HepG2 (cell line): ENCODE measurements at places on chromosomes 16 and 17.
A peak's percentile ranks its signal among the peaks of the same experiment; 100 is the strongest.

DNA sequence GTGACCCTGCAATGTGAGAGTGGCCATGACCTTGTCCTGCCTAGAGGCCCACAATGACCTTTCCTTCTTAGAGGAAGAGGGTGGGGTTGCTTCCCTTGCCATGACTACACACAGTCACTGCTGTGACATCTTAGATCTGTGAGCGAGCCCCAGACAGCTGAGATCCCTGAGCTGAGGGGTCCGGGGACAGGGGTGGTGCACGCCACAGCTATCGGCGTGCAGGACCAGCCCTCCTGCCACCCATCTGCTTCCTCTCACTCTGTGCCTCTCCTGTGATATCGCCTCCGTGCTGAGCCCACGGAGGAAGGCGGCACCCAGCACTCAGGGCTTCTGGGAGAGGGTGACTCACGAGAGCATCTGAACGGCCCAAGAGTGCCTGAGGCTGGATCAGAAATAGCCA lies 35.2 kb downstream of the KIAA0513 start:
- no peak for DNase-seq

DNA sequence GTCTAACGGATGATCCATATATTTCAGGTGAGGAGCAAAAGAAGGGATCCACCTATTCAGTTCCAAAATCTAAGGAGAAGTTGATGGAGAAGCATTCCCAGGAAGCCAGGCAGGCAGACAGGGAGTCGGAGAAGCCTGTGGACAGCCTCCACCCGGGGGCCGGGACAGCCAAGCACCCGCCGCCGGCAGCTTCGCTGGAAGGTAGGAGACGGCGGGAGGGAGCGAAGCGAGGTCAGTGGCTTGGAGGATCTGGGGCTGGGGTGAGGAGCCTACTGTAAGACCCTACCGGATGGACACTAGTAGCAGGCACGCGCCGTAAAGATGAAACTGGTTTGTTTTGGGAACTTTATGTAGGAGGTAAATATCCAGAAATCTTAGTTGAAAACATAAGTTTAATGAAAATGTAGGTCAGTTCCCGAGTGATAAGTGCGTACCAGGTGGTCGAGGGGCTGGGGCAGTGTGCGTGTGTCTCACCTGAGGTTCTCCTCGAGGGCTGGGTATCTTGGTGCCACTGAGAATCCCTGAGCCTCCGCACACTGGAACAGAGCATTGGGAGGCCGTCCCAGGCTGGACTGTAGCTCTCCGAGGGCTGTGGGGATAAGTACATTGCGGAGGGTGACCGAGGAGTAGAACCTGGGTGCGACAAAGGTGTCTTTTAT lies 714 bp downstream of the SPATA33 start:
- no peak for DNase-seq

DNA sequence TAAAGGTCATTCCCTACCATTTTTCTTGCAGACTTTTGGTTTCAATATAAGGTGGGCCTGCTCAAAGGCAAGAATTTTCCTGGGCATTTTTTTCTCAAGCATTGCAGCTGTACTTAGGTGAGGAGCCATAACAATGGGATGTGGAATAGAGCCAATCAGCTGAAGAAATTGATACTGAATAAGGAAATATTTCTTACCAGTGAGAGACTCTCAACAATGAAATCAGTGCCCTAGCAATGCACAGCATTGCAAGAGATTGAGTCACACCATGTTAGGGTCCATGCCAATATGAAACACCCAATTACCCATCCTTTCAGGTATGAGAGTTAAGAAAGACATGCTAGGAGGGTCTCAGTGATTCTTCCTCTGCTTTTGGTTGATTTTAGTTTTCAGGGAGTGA lies 237.6 kb downstream of the SOX9 start:
- no peak for DNase-seq

DNA sequence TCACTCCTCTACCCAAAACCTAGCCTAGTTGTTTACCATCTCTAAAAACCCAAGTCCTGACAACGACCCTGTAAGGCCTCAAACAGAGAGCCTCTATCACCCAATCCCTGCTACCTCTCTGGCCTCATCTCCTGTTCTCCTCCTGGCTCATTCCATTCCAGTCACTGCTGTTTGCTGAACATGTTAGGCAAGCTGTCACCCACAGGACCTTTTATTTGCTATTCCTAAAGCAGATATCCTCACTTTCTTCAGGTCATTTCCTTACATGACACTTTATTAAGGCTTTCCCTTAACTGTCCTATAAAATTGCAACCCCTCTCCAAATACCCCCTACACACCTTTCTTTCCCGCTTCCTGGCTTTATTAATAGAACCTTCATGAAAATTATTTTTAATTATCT lies 85.1 kb downstream of the KANSL1 start:
- peak; percentile 68 for DNase-seq

- DNase-seq: no peak
These were observed 80.5 kb downstream of the COPRS start for GRCh38 chr17:31778523-31778922.

- DNase-seq: no peak
These were observed 30.9 kb downstream of the PHKB start for GRCh38 chr16:47492036-47492427.

- no peak for DNase-seq
These were observed 185.9 kb downstream of the SEC14L1 start for GRCh38 chr17:77326636-77327035.

DNA sequence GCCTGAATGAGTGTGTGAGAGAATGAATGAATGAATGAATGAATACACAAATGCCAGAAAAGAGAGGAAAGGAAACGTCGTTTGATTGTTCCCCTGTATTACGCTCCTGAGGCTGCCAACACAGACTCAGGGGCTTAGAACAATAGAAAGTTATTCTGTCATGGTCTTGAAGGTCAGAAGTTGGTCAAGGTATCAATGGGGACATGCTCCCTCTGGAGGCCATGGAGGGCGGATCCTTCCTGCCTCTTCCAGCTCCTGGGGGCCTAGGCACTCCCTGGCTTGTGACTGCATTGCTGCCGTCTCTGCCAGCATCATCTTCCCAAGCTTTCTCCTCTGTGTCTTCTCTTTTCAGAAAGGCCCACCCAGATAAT lies 1.5 kb upstream of the SLC38A8 start:
- peak; percentile 73 for DNase-seq

- peak; percentile 76 for DNase-seq
These were observed 9.2 kb downstream of the PRPSAP2 start for GRCh38 chr17:18866866-18867813.

DNA sequence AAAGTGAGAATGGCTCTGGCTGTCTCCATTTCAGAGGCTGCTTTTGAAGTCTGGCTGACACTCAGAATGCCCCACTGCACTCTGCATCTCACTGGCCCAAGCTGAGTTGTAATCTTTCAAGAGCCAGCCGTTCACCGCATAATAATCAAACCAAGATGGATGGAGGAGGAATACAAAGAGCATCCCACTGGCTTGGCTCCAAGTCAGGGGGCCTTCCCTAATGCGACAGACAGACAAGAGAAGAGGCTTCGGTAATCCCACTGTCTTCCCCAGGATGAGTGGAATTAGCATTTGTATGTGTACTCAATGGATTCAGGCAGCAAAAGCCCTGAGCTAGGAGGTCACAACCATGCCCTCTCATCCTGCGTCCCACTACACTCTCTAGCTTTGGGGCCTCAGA lies 68.0 kb downstream of the CBLN1 start:
- no peak for DNase-seq

DNA sequence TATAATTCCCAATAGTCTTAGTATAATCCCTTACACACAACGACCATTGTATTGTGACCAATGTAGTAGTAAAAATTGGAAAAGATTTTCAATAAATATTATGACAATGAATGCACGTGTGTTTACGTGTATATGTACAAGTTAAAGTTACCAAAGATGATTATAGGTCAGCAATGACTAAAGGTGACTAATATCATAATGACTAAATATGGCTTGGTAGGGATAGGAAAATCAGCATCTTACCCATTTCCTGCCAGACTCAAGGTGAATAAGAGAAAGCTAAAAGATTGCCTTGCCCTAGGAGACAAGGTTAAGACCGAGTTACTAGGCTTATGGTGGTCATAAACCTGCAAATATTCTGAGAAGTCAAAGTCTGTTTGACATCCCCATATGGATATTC lies 34.4 kb downstream of the CPD start:
- no peak for DNase-seq

GRCh38 chr17:17716837-17717523 lies 35.7 kb downstream of the RAI1 start:
- peak; percentile 77 for DNase-seq

DNA sequence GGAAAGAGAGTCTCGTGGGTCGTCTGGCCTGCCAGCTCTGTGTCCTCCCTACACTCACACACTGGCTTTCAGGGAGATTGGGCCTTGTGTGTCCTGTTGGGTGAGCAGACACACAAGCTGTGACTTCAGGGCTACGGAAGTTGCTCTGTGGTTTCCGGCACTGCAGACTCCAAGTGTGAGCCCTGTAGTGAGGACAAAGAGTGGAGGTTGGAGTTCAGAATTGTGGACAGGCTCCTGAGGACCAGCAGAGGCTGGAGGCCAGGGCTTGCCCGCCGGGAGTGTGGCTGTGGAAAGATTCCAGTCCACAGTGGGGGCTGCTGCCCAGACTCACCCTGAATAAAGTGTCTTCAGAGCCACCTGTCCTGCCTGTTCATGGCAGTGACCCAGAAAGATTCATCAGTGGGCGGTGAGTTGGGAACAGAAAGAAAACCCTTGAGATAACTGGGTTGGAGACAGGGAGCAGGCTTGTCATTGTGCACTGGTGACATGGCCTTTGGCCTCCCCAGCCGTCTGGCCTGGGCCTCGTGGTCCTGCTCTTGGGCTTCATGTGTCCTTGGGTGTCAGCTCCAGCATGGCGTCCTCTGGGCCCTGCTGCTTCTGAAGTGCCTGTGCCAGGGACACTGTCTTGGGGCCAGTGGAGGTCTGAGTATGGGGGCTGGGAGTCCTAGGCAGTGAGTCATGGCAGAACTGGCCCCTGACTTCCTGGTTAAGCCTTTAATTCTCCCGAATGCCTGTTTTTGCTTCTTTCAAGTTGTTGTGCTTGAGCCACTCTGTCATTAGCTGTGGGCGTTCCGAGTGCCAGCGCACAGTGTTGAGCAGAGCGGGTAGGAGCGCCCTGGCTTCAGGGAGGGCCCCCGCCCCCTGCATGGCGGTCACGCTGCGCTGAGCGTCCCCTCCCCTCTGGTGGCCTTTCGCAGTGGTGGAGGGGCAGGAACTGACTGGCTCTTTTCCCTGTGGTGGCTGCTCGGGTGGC lies 19.9 kb upstream of the ZNF750 start:
- DNase-seq: peak; percentile 27

GRCh38 chr16:83136419-83136818 lies 509.6 kb downstream of the CDH13 start:
- no peak for DNase-seq

DNA sequence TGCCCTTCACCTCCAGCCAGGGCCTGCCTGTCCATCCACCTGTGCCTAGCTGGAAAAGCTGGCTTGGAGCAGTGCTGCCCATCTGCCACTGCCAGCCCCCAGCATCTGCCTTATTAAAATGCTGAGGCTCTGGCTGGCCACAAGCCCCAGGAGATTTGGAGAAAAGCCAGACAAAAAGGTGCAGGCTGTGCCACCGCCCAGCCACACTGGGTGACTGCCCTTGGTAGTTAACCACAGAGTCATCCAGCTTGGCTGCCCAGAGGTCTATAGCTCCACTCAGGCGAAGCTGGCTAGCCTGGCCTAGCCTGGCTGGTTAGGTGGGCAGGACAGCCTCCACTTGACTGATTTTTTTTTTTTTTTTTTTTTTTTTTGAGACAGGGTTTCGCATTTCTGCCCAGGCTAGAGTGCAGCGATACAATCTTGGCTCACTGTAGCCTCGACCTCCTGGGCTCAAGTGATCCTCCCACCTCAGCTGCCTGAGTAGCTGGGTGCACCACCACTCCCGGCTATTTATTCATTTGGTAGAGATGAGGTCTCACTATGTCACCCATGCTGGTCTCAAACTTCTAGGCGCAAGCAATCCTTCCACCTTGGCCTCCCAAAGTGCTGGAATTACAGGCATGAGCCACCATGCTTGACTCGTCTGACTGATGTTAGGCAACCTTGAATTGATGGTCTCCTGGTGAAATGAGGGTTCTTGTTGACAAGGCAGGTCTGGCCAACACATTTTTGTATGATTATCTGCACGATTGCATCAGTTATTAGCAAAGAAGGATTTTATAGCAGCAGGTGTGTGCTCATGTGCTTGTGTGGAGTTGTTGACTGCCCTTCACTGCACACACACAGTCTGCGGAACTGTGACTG lies 103.8 kb downstream of the RAB11FIP4 start:
- no peak for DNase-seq

GRCh38 chr17:17041018-17041521 lies 1.2 kb upstream of the MPRIP start:
- DNase-seq: peak; percentile 60

DNA sequence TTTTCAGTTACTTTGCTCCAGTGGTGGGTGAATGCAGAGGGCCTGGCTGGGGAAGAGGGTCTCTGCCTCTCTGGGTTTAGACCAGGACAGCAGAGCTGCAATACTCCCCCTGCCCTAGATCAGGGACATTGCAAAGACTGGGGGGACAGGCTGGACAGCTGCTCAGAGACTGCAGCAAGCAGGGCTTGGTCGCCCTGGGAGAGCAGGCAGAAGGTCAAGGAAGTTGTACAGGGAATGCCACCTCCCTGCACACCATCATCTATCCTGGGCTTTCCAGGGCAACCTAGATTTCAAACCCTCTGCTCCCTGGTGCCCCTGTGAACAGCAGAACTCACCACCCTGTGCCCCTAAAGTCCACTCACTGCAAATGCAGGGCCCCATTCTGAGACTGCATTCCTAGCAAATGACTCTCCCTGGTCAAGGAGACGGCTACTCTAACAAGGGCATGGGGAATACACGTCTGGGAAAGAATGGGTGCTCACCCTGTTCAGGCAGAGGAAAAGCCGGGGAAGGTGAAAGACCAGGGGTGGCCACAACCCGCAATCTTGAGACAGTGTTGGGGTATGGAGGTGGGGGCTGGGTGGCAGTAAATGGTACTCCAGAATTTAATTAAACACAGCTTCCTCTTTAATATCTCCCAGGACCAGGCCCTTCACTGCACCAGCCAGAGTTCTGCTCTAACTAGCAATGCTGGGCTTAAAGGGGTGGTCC lies 1.0 kb downstream of the KIFC3 start:
- DNase-seq: no peak

DNA sequence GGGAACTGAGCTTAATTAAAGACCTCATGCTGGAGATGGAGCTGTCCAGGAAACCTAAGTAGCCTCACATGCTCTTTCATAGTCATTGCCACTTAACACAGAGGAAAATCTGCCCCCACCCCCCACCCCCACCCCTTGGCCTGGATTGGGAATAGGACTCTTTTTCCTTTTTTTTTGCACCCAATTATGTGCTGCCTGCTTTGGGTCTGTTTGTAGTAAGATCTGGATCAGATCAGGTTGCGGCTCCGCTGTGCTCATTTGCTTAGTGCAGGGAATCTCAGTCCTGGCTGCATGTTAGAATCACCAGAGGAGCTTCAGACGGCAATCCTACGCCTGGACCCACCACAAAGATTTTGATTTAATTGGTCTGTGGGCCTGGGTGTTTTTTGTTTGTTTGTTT lies 219.0 kb downstream of the UTP18 start:
- no peak for DNase-seq
